ENCODE measurements at places on chromosomes 6 and 20. TPM values are rescaled to one million over a fixed set of nuclear protein-coding genes. Genes with fewer than 3 reads are reported as not detected.

Gene TRDN
- total RNA-seq: not detected

Gene SLC16A10
- total RNA-seq: 26.1 TPM

Gene SEL1L2
- not detected for total RNA-seq

Gene HTR1E
- total RNA-seq: not detected

DNA sequence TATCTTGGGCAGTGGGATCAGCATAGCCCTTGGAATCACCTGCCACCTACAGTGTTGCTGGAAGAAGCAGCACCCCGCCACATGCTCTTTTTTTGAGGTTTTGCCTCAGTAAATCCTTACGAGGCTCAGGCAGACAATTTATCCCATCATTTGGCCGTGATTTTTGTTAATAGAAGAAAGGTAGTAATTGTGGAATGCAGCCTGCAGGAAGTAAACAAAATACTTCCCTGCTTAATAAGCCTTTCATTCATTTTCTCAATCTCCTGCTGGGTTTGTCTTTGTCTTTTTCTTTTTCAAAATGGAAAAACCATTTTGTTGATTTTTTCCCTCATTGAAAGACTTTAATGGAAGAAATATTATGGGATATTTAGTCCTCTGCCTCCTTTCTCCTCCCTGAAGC lies 93.7 kb upstream of the CD83 start:
- H3K4me1 ChIP-seq: no peaks in the 10 kb centered on the region
- H3K4me3 ChIP-seq: no peak overlapping the region
- no peaks in the 10 kb centered on the region for H3K36me3 ChIP-seq
- peaks cover 1% of the 10 kb centered on the region for H3K27me3 ChIP-seq
- DNase-seq: no peak

Gene FAM209B
- total RNA-seq: 5.2 TPM

Gene HLA-G
- total RNA-seq: 1.4 TPM

DNA sequence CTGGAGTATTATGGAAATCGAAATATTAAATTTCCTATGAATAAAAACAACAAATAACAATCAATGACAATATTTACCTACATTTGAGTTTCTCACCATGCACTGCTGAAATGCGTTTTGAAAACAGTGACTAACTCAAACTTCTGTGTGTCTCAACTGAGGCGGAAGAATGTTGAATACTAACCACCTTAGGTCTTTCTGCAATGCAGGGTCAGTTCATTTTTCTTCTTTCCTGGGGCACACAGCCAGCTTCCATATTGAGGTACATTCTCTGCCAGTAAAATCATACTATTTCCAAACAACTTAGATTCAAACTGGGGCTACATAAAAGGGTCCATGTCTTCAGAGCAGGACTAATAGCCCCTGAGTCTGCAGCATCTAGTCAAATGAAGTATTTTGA lies 310.1 kb downstream of the UTRN start:
- H3K36me3 ChIP-seq: peaks cover 23% of the 10 kb centered on the region
- H3K27ac ChIP-seq: no peak overlapping the region
- no peaks in the 10 kb centered on the region for H3K27me3 ChIP-seq
- no peak for DNase-seq
- H3K4me3 ChIP-seq: no peak overlapping the region

Gene SULF2
- total RNA-seq: not detected

Gene PLA2G7
- 2.1 TPM for total RNA-seq

GRCh38 chr6:73699676-73700459 lies 3.9 kb downstream of the CD109 start:
- no peak for DNase-seq
- H3K27ac ChIP-seq: no peak overlapping the region
- peaks cover 3% of the 10 kb centered on the region for H3K4me1 ChIP-seq

DNA sequence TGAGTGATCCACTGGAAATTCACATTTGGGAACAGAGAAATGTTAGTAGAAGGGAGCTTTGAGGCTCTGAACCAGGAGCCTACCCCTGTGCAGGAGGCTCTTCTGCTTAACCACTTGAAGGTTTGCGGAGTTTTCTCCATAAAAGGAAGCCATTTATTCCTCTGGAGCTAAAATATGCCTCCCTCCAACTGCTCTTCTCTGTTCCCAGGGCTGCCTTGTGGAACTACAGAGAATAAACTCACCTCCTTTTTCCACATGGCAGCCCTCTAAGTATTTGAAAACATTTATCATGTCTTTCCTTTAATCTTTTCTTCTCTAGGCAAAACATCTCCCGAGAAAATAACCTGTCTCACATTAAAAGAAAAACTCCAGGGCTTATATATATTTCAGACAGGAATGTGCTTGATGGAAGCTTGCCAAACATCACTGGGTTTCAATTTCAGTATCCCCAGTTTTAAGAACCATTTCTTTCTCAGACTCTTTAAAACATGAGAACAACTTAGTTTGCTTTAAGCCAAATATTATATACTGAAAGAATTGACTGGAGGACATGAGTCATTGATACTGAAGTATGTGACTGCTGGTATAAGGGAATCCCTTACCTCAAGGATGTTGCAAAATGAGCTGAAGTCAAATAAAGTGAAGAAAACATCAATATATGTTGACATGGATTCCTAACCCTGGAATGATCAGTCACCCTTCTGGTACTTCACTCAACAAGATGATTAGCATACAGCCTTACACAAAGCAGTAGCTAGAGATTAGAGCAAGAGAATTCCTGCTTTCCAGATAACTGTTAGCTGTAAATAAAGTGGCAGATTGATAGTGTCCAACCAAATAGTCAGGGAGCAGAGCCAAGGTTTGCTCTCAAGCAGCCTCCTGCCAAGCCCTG lies 74.0 kb downstream of the ZBTB2 start:
- no peak overlapping the region for H3K4me3 ChIP-seq
- H3K27me3 ChIP-seq: peaks cover 6% of the 10 kb centered on the region
- H3K27ac ChIP-seq: no peak overlapping the region
- H3K4me1 ChIP-seq: no peaks in the 10 kb centered on the region
